ENCODE measurements at places on chromosomes 1 and 21.

GRCh38 chr1:58885998-58886397, 102.2 kb upstream of the JUN start:
- H3K4me3 ChIP-seq: no peak overlapping the region
- H3K27ac ChIP-seq: no peak overlapping the region
- peaks cover 19% of the 10 kb centered on the region for H3K4me1 ChIP-seq
- H3K27me3 ChIP-seq: peaks cover 2% of the 10 kb centered on the region
- no peaks in the 10 kb centered on the region for H3K36me3 ChIP-seq

GRCh38 chr1:7811476-7811875, 27.4 kb downstream of the PER3 start:
- no peak overlapping the region for H3K27ac ChIP-seq
- H3K27me3 ChIP-seq: no peaks in the 10 kb centered on the region

DNA sequence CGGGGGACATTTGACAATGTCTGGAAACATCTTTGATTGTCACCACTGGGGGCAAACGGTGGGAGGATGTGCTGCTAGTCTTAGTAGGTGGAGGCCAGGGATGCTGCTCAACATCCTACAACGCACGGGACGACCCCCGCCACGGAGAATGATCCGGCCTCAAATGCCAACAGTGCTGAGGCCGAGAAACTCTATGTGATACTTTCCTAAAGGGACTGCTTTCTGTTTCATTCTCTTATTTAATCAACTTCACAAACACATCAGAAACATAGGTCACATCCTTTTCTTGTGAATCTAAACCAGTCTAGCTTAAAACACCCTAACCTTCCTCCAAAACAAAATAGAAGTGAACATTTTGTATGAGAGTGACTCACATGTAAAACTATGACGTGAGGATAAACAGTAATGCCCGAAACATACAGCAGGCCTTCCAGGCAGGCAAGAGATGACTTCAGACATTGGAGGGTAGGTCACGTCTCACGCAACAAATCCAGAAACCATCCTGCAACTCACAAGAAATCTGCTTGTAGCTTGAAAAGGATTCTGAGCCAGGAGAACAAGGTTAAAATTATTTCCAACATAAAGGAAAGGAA, 37.2 kb upstream of the ETS2 start:
- peak; percentile 86 for DNase-seq
- peaks cover 10% of the 10 kb centered on the region for H3K36me3 ChIP-seq
- peaks cover 60% of the 10 kb centered on the region for H3K4me1 ChIP-seq
- H3K4me3 ChIP-seq: peak overlapping the region; percentile 69
- peak overlapping the region; percentile 90 for H3K27ac ChIP-seq
- peaks cover 9% of the 10 kb centered on the region for H3K27me3 ChIP-seq

DNA sequence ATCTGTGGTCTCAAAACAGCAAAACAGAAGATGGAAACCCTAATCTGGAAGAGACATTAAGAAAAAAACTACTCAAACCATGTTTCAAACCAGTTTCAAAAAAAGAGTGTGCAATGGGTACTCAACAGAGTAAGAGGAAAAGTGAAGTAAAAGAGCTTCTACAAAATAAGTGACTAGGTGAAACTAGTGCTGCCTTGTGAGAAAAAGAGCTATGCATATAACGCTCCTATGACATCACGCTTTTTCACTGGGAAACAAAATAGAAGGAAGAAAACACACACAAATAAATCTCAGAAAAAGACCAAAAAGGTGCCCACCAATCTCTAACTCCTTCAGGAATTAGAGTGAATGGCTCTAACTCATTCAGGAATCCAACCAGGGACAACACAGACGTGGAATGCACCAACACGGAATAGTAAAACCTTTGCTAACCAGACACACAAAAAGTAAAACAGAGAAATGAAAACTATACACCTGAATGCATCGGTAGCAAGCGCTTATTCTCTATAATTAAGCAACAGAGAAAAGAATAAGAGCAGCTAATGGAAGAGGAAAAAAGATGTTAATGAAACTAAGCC, 1.3 kb downstream of the FOXJ3 start:
- no peak for DNase-seq
- no peaks in the 10 kb centered on the region for H3K27me3 ChIP-seq
- H3K27ac ChIP-seq: peak overlapping the region; percentile 90

DNA sequence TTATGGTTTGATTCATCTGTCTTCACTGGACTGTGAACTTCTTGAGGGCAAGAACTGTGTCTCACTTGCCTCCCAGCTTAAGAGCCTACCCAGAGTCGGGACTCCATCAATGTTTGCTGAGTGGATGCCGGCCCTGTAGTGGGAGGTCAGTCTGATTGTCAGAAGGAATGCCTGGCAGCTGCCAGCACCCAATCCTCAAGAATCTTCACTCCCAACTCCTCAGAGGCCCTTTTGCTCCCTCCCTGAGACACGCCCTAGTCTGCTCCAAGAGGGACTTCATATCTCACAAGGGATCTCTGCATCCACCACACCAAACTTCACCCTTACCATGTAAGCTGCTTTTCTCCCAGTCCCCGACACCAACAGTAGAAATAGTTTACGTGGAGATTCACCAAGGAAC, 15.2 kb upstream of the KDM4A start:
- H3K36me3 ChIP-seq: no peaks in the 10 kb centered on the region
- no peak for DNase-seq
- no peaks in the 10 kb centered on the region for H3K4me1 ChIP-seq

DNA sequence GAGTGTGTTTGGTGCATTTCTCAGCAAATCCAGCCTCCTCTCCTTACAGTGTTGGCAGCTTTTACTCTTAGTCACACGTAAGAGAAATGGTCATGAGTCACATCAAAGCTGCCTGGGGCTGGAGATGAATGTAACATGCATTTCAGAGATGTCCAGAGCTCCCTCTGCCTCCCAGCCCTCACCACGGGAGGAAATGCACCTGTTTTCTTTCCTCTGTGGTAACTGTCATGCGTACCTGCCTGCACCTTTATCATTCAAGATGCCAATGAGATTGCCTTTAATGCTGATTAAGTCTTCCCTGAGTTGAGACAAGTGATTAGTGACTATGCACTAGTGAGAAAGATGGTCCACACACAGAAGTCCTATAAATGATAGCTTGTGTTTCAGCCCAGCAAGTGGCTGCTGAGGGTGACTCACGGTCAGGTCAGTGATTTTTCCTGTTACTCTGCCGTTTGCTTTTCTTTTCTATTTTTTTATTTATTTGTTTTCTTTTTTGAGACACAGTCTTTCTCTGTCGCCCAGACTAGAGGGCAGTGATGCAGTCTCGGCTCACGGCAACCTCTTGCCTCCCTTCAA, 277.3 kb upstream of the FMN2 start:
- peak overlapping the region; percentile 17 for H3K4me3 ChIP-seq
- peak overlapping the region; percentile 39 for H3K27ac ChIP-seq
- DNase-seq: peak; percentile 76
- H3K4me1 ChIP-seq: peaks cover 42% of the 10 kb centered on the region

DNA sequence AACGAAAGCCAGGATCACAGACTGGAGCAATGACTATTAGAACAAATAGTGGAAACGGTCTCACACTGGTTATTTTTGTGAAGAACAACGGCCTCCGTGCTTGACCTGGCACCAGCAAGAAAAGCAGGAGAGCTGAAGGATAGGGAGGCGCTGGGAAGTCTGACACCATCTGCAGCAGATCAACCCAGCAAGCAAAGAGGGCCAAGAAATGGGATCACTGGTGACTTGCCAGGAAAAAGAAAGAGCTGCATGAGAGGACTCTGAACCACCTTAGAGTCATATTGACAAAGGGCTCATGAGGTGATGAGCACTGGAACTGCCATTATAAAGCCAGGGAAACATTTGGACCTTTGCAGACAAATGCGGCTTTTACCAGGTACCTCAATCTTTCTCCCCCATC, 25.0 kb downstream of the MTOR start:
- DNase-seq: no peak
- peak overlapping the region; percentile 18 for H3K27ac ChIP-seq
- no peaks in the 10 kb centered on the region for H3K27me3 ChIP-seq
- peaks cover 52% of the 10 kb centered on the region for H3K36me3 ChIP-seq
- peaks cover 6% of the 10 kb centered on the region for H3K4me1 ChIP-seq

- H3K27ac ChIP-seq: no peak overlapping the region
- H3K4me3 ChIP-seq: no peak overlapping the region
- no peaks in the 10 kb centered on the region for H3K36me3 ChIP-seq
- DNase-seq: peak; percentile 17
Observed at GRCh38 chr1:201648066-201648906, 109.4 kb downstream of the NAV1 start.

DNA sequence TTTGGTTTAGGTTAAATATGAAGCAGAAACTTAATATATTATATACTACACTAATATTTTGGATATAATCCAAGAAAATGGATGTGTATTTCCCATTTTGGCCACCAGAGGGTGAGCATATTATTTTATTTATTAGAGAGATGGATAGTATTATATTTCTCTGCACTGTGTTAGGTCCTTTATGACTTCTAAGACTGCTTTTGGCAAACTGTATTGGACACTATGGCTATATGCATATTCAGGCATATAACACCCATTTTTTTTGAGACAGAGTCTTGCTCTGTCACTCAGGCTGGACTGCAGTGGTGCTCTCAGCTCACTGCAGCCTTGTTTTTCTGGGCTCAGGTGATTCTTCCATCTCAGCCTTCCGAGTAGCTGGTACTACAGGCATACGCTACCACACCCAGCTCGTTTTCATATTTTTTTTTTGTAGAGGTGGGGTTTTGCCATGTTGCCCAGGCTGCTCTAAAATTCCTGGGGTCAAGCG, 17.8 kb upstream of the PGM1 start:
- DNase-seq: no peak
- H3K27ac ChIP-seq: no peak overlapping the region
- H3K27me3 ChIP-seq: no peaks in the 10 kb centered on the region
- H3K4me3 ChIP-seq: no peak overlapping the region
- no peaks in the 10 kb centered on the region for H3K36me3 ChIP-seq

DNA sequence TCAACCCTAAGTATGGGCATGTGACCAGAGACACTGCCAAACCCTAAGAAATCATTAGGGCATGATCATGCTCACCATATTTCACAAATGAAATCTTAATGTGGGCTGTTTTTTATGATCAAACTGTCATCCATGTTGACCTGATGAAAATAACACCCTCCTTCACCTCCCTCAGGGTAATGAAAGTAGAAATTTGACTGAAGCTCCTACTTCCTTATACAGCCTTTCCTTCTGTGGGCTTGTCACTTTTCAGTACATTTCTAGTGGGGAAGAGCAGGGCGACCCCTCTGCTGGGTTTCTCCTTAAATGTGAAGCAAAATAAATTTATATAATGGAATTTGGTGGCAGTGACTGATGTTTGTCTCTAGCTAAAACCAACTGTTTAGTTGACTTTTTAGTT, 25.9 kb downstream of the IVNS1ABP start:
- no peaks in the 10 kb centered on the region for H3K27me3 ChIP-seq
- no peak overlapping the region for H3K4me3 ChIP-seq
- peaks cover 36% of the 10 kb centered on the region for H3K36me3 ChIP-seq
- no peak for DNase-seq

DNA sequence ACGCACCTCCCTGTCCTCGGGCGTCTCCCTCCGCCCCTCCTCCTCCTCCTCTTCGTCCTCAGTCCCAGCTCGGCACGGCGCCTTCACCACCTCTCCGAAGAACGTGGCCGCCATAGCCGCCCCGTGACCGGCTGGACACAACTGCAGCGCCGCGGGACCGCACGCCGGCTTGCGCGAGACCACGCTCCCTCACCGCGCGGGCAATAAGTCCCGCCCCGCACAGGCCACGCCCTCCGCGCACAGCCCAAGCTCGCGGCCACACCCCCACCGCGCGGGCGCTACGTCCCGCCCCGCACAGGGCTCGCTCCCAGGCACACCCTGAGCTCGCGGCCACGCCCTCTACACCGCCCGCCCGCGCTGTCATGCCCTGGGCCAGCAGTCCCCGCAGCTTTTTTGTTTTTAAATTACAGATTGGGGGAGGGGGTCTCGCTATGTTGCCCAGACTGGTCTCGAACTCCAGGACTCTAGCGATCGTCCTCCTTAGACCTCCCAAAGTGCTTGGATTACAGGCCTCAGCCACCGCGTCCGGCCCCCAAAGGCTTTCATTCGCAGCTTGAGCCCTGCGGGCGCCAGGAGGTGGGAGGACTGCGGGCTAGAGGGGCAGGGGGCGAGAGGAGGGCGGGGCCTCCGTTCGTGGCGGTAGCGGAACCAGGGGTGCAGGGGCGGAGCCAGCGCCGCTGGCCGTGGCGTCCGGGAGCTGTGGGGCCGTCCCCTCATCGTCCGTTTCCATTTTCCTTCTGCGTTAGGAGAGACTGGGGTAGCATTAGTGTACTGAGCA, at the start of gene PSMG1:
Gene PSMG1, minus strand, starts transcription at position 180 of the 778 bp plus-strand sequence. Its CDS starts 66 bp downstream, at position 114.
- peak; percentile 95 for DNase-seq
- peak within 1 kb of the TSS; percentile 98 for H3K4me3 ChIP-seq
- no peaks in the 10 kb centered on the region for H3K27me3 ChIP-seq
- peaks cover 64% of the 10 kb centered on the region for H3K4me1 ChIP-seq

GRCh38 chr1:9792156-9793042, 31.4 kb downstream of the CLSTN1 start:
- DNase-seq: no peak
- peaks cover 19% of the 10 kb centered on the region for H3K4me1 ChIP-seq
- no peaks in the 10 kb centered on the region for H3K27me3 ChIP-seq

DNA sequence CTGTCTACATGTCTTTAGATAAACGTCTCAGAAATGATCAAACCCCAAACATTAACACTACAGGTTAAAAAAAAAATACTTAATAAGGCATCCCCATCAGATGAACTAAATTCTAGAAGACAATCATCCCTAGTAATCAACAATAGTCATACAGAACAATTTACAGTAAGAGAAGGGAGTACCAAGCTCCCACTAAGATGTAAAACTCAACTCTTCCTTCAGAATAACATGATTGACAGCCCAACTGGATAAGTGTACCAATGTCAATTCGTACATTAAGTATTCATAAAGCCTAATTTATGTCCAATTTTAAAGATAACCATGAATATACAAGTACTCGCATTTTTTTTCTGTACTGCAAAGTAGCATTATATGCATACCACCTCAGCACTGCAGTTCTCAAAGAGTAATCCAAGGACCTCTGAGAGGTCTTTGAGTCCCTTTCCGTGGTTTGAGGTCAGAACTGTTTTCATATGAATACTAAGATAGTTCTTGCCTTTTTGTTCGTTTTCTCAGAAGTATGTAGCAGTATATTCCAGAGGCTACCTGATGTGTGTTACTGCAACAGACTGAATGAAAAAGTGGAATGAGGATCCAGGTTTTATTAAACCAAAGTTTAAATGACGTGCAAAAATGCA, 6.6 kb downstream of the SCAF4 start:
- peaks cover 50% of the 10 kb centered on the region for H3K4me1 ChIP-seq
- no peak overlapping the region for H3K4me3 ChIP-seq
- H3K27ac ChIP-seq: no peak overlapping the region
- H3K36me3 ChIP-seq: peaks cover 5% of the 10 kb centered on the region

Measured in activated CD4-positive, alpha-beta memory T cell treated with anti-CD3 and anti-CD28 coated beads for 36 hours (primary cell).